ENCODE measurements at places on chromosomes 5 and 9.

DNA sequence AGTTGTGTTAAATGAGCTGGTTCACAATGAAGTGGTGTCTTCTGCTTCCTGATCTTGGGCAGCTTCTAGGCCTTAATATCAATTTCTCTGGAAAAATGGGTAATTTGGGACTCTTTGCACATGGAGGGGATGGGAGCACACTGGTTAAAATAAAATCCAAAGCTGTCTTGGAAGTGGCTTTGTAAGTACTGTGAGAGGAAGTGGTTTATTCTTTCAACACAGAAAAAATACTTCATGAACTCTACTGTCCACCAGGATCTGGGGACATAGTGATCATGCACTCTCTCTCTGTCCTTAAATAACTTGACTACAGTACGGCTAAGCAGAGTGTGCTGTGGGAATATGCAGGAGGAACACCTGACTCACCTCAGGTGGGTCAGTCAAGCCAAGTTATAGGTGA, 2.4 kb downstream of the PCYOX1L start:
- no peak for DNase-seq

DNA sequence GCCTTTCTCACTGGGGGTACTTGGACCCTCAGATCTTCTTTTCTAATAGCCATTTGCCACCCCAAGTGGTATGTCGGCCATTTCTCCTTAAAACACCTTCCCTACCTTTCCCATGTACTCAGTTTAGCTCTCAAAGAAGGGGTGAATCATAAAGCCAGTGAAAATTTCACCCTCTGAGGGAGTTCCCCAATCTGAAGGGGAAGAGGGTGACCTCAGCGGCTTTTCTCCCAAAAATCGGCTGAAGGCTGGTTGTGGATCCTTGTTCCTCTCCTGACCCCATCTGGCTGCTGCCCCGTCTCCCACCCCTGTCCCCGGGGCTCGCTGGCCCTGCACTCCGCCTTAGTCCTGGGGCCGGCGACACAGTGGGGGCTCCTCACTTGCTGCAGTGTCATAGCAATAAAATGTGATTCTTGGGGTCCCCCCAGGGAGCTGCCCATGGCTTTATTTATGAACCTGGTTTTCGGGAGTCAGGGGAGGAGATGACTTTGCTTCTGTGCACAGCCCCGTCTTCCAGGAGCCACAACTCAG, 17.3 kb upstream of the LTC4S start:
- no peak for DNase-seq

DNA sequence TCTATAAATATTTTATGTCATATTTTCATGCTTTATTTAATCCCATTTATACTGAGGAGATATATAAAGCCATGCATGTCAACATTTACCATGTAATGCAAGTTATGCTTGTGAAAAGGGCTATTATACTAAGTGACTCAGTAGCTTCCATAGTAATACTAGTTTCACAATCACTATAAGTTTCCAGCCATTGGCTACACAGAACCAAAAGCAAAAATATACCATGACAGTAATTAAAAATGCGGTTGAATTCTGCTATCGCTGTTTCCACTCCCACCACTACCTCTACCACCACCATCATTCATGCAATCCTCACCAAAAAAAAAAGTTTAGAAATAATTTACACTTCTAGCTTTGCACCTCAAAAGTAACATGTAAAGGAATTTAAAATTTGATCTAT, 60.2 kb downstream of the MLLT3 start:
- no peak for DNase-seq

GRCh38 chr9:117744369-117744768, 40.2 kb downstream of the TLR4 start:
- no peak for DNase-seq

GRCh38 chr9:133945977-133946753, 46.0 kb downstream of the VAV2 start:
- no peak for DNase-seq

DNA sequence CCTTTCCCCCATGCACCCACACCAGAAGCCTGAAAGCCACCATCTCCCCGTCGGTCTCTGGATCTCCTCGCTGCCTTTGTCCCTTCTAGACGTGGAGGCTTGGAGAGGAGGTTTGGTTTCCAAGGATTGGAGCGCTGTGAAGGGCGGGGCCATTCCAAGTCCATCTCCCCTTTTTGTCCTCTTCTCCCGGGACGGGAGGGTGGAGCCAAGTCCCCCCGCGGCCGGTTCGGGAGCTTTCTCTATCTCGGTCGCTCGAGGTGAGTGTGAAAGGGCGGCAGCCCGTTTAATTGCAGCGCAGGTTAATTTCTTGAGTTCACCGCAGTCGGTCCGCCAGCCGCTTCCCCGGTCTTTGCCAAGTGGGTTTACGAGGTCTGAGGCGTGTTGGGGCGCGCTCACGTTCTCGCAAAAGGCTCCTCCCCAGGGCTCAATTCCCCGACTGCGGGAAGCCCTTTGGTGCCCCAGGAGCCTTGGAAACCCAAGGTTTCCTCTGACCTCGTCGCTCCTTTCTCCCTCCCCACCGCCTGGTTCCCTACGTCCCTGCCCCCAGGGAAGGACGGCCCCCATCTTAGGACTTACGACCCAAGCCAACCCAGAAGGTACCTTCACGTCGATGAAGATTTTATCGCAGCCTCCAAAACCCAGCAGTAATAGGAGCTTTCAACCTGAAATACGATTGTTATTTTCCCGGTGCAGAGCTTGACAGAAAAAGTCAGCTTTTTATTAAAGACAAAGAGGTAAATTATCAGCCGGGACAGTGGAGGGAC, 2.8 kb upstream of the ZNF462 start:
- no peak for DNase-seq

- no peak for DNase-seq
Measured at GRCh38 chr5:64181440-64181839, 15.8 kb downstream of the RNF180 start.

DNA sequence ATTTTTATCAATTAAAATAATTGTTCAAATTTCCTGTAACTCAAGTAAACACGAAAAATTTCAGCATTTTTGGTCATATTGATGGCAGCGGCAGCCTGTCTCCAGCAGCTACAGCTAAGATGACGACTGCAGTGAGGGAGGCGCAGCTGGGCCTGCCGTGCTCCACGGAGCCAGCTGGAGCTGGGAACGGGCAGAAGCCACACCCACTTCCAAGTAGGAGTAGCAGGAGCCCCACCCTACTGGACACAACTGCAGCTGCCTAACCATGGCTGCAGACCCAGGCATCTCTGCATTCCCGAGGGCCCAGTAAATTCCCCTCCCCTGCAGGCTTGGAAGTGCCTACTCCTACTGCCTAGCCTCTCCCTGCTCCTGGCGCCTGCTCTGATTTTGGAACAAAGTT, 2031.7 kb downstream of the EFNA5 start:
- DNase-seq: no peak

DNA sequence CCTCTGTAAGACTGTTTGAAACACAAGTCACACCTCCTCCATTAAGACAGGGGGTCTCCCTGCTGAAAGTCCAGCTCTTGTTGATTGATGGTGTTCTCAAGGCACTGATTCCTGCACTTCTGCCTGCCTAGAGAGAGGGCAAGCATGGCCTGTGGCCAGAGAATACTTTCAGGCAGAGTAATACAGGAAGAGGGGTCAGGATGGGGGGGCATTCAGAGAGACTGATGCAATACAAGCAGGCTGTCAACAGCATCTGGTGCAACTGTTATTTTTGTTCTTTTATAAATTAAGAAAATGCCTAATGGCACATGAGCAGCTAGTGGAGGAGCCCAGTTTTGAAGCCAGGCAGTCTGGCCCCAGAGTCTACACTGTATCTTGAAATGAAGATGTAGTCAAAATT, 302.2 kb downstream of the DIRAS2 start:
- DNase-seq: no peak
